Right ventricle myocardium inferior (tissue), 1 donor: ENCODE measurements at places on chromosomes 5 and 9. TPM values are rescaled to one million over a fixed set of nuclear protein-coding genes. Genes with fewer than 3 reads are reported as not detected.

DNA sequence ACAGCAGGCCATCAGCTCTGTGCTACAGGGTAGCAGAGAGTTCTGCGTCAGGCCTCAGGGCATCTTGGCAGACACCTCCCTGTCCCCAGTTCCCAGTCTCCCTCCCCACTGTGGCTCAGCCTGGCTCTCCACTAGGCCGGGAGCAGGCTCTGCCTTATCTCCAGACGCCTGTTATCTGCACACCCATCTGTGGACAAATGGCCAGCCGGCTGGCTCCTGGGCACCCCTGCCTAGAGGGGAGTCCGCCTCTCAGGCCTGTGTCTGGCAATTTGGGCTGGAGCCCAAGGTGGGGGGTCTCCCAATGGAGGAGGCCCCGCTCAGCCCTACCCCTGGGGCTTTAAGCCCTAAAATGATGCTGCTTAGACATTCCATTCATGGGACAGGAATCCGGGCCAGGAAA, 39.2 kb upstream of the HAND1 start:
- DNase-seq = no peak

- DNase-seq = no peak
These were observed 84.3 kb downstream of the SLF1 start for GRCh38 chr5:94702729-94703128.

GRCh38 chr5:57410374-57411320, 72.0 kb downstream of the ACTBL2 start:
- DNase-seq = no peak

GRCh38 chr9:98445576-98445975, 190.1 kb upstream of the TBC1D2 start:
- no peak for DNase-seq

- no peak for DNase-seq
These were observed 147.8 kb upstream of the CCNH start for GRCh38 chr5:87560528-87560927.

DNA sequence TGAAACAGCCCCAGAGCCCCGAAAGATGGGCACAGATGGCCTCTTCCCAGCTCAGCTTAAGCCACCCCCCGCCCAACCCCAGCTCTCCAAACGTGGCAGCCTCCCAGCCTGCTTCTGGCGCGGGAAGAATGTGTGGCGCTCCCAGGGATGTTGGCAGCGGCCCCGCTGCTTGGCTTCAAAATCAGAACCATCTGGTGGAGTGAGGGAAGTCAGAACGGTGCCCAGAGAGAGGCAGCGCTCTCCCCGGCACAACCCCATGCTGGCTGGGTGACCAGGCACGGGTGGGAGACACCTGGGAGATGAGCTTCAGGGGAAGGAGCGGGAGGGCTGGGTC, 72.7 kb upstream of the ORM1 start:
- peak; percentile 91 for DNase-seq

GRCh38 chr5:1325191-1325741, 19.6 kb downstream of the CLPTM1L start:
- DNase-seq = no peak

DNA sequence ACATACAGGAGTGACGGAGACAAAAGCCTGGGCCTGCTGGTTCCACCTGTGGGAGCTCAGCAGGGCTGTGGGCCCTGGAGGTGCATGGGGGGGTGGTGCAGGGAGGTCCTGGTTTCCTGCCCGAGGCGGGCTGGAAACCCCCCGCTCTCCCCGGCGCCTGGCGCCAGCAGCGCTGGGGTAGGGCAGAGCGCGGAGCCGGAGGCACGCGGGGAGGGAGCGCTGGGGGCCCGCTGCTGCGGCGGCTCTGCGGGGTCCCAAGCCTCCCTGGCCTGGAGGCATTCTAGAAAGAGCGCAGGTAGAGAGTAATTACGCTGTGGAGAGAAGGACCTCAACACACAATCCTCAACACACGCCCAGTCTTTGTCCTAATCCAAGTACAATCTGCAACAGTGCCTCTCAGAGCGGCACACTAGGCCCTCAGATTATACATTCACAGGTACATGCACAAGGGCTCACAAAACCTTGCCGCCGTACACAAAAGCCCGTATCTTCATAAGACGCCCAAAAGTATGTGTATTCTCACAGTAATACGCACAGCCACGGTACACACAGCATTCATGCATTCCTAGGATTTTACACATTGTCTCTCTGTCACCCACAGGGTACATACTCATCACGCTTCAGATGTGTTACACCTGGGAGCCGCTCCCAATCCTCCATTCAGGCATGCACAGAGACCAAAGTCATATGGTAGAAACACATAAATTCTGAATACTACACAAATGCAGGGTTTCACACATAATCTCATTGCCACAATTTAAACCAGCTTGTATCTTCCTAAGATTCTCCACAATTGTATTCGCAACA, 2.1 kb upstream of the HAND1 start:
- no peak for DNase-seq

- DNase-seq = no peak
These were observed 24.9 kb downstream of the ROPN1L start for GRCh38 chr5:10466446-10467073.

GRCh38 chr5:174003795-174004194, 14.8 kb downstream of the C5orf47 start:
- no peak for DNase-seq

- DNase-seq = no peak
These were observed 211.4 kb upstream of the TUSC1 start for GRCh38 chr9:25889661-25890060.

GRCh38 chr9:121818016-121818661, 166.7 kb downstream of the DAB2IP start:
- no peak for DNase-seq

- no peak for DNase-seq
These were observed 142.2 kb downstream of the SV2C start for GRCh38 chr5:76225336-76225735.

GRCh38 chr9:79000230-79001002, 571.3 kb upstream of the TLE4 start:
- DNase-seq = no peak

DNA sequence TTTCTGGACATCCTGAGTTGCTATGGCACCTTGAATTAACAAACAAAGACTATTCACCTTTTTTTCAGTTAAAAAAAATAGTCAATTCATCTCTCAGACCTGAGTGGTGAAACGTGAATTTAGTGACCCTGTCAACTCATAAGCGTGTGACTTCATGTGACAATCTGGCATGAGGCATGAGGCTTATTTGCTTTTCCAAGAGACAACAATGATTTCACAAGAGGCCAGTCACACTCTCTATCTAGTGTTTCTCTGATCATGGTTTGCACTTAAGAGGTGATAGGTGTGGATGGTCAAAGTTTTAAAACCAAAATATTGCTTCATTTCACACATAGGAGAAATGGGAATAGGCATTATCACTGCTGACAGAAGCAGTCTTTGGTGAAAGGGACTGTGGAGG, 559.6 kb upstream of the ACO1 start:
- no peak for DNase-seq

DNA sequence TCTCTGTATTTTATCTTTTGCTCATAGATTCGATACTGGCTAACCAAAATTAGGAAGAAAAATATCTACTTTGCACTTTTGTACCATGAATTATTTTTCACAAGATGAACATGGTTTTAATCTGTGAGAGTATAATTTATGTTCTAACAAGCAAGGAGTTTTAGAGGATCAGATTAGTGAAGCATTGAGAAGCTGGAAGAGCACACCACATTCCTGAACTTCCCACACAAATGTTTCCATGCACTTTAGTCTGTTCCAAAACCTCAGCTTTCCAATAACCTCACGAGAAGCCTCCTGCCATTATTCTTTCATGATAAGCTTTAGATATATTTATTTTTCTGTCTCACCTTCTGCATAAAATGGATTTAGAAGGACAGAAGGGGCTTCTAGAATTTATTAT, 98.7 kb upstream of the MPDZ start:
- DNase-seq = no peak

- DNase-seq = no peak
These were observed 16.5 kb upstream of the NRARP start for GRCh38 chr9:137318602-137319001.

DNA sequence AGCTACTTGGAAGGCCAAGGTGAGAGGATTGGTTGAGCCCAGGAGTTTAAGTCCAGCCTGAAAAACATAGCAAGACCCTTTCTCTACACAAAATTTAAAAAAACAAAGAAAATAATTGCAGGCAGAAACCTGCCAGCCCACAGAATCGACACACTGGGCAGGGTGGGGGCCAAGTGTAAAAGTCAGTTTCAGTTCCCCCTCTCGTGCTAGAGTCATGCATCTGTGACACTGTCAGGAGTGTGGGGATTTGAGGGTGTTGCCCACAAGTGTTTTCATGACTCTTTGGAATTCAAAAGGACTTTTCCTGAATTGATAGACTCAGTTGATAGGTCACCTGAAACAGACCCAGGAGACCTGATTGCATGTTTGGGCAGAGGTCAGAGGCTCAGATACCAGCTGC, 47.6 kb downstream of the PRRC2B start:
- DNase-seq = no peak

- DNase-seq = no peak
These were observed 104.6 kb downstream of the MSX2 start for GRCh38 chr5:174828804-174829510.

DNA sequence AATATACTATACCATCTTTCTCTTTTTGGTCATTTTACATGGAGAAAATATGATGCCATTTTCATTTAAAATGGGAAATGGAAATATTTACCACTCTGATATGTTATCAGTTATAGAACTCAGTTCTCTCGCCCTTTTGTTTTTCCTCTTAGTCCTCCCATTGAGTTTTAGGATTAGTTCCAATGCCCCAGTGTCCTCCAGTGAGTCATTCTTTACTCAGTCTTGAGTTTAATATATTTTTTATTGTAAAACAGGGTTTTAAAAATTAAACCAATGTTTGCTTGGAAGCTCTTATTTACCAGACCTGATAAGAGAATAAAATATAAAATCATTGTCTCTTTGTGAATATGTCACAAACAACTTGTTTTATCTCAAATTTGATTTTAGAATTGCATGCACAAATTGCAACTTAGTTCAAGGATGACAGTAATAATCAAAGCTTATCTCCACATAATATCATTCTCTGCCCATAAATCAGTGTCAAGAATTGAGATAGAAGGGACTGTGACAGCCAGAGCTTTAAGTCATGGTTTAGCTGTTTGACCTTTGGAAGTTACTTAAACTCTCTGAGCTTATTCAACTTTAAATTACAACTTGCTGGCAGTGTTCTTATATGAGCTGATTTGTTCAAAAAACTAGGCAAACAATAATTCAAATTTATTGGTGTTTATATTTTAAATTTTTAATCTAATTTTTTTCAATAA, 166.4 kb downstream of the PAM start:
- no peak for DNase-seq

DNA sequence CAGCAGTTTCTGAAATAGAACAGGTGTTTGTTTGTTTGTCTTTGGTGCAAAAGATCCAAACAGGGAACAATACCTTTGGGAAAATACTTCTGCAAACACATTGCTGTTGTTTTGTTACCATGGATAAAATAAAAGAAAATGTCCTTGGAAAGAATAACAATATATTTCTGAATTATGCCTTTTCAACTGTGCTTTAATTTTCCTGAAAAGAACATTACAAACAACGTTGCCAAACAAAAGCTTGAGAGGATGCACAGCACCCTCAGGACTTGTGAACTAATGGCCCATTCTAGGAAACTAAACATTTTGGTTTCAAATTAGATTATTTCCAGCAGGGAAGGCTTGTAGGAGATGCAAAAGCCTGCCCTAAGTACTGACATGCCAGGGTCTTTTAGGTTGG, 967.2 kb downstream of the TLE4 start:
- DNase-seq = no peak

DNA sequence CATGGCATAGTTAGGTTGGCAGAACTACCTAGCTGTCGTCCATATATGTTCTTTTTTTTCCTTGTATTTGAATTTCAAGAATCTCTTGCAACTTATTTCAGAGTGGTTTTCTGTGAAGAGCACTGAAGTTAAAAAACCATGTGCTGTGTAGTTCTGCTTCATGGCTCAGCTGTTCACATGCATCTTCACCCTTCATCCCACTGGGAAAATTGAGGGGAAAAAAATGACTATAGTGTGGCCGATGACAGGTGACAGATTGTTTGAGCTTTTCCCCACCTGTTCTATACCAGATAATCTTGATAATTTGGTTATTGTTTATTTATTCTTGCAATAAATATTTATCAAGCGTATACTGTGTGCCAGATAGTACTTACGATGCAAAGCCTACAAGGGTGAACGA, 77.8 kb downstream of the AOPEP start:
- DNase-seq = no peak

GRCh38 chr9:104836235-104836634, 72.3 kb downstream of the NIPSNAP3B start:
- DNase-seq = no peak

DNA sequence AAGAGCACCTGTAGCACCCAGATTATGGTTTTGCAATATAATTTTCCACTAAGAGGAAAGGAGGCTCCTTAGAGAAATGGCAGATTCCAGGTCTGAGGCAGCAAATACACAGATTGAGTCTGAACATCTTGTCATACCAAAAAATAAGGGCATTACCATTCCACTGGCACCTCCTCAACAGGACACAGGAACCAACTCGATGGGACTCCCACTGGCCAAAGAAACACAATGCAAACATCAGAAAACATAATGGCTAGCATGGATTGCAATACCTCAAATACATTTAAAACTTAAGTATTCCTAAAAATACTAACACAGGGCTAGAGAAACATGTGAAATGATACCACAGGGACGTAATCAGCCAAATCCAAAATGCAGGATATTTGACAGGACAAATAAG, 12.4 kb upstream of the RANBP17 start:
- no peak for DNase-seq

GRCh38 chr5:94618493-94619328, at the start of the genes KIAA0825 and SLF1:
KIAA0825 (minus strand) TSS chr5:94618604; CDS start chr5:94537126, 81,478 bp downstream.
SLF1 (plus strand) TSS chr5:94618669; CDS start chr5:94628811, 10,142 bp downstream.
- DNase-seq = peak; percentile 93

DNA sequence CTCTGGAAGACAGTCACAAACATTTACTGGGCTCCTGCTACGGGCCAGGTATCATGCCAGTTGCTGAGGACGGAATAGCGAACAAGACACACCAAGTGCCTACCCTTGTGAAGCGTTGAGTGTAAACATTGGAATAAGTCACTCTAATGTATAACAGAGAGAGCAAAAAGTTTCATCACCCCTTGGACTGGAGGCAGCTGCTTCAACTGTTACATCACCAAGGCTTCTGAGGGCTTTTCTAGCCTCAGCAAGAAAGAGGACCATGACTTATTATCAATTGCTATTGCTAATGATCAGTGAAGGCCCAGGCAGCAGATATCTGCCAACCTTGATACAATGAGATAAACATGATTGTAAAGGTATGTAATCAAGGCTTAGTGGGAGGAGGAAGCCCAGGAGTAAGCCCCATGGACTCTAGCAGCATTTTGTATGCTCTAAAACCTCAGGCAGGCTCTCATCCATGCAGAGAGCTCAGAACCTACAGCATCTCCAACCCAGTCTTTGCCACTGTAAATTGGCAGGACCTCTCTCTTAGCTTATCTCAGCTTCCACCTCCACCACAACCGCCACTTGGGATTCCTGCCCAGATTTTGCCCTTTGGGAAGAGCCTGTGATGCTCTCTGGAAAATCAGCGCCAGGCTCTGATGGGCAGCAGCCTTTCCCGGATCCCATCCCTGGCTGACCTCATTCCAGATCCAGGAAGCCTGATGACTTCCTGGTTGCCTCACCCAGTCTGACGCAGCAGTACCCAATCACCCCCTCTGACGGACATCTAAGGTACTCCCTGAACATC, 54.5 kb downstream of the ADAM19 start:
- DNase-seq = no peak

The KIF24 gene
- total RNA-seq = 0.78 TPM

The DNAH5 gene
- total RNA-seq = 0.19 TPM

The NR6A1 gene
- total RNA-seq = 1.2 TPM

The B4GALT1 gene
- total RNA-seq = 43.6 TPM

The KCNT1 gene
- 2.6 TPM for total RNA-seq

The PKN3 gene
- 8.5 TPM for total RNA-seq

The DRD1 gene
- not detected for total RNA-seq

The PHYHD1 gene
- total RNA-seq = 30.2 TPM

The DPP7 gene
- total RNA-seq = 143 TPM
